ENCODE measurements at places on chromosomes 12 and 14.

GRCh38 chr12:65655074-65655493 lies 169.2 kb upstream of the HMGA2 start:
- DNase-seq, result no peak

GRCh38 chr12:111828338-111828979 lies 13.6 kb upstream of the MAPKAPK5 start:
- DNase-seq, result no peak

DNA sequence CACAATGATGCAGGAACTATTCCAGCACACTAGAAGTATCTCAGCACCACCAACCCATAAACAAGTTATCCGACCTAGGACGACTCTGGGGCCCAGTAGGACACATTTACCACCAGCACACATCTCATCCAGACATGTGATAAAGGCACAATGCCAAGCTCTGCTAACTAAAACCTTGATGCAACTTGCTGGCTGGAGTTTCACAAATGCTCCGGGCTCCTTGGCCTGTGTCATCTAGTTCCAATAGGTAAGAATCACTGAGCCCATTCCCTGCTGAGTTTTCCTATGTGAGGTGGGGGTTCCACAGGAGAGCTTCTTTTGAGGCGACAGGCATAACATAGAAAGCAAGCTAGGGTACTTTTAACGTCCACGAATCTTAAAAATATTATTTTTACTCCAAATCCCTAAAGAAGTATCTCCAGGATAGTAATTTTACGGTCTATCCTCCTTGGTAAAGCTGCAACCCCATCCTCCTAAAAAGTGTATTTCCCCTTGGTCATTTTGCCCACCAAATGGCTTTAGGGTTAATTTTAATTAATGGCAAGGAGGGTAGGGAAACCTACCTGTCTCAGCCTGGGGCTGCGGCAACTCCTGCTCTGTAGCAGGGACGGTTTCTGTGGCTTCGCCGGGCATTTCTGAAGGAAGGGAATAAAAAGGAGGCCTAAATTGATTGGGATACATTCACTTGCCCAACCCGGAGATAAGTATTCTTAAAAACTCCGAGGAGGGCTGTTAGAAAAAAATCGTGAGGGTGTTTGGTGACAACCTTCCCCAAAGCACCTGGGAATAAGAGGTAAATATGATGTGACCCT lies 1.0 kb downstream of the NACA start:
- no peak for DNase-seq

GRCh38 chr14:72744416-72745120 lies 149.3 kb downstream of the DPF3 start:
- no peak for DNase-seq

- no peak for DNase-seq
These were observed 148.6 kb upstream of the DIO3 start for GRCh38 chr14:101412739-101413138.

- no peak for DNase-seq
These were observed 10.5 kb downstream of the TM7SF3 start for GRCh38 chr12:27003421-27004381.

Data from hippocampal formation (tissue), 2 donors.